Caco-2 (cell line): ENCODE measurements at places on chromosomes 3 and 15. TPM values are rescaled to one million over a fixed set of nuclear protein-coding genes. Genes with fewer than 3 reads are reported as not detected.

GRCh38 chr3:69013253-69014021 is at the start of gene EOGT:
EOGT (minus strand) TSS chr3:69013684; CDS start chr3:69009846, 3,838 bp downstream.
- peak; percentile 89 for DNase-seq

DNA sequence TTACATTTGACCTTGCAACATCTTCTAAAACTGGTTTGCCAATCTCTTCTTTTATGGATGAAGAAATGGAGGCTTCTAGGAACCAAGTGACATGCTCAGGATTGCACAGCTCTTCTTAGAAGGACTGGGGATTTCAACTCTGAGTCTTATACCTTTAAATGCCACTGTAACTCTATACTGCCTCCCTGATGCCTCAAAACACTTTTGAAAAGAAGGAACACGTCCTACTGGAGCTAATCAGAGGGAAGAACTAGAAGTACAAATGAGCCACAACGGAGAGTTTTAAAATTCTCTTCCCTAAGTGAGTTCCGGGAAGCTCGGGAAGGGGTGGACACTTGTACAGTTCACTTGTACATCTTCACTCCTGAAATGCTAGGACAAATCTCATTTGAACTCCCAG is 949 bp upstream of the MITF start:
- no peak for DNase-seq

DNA sequence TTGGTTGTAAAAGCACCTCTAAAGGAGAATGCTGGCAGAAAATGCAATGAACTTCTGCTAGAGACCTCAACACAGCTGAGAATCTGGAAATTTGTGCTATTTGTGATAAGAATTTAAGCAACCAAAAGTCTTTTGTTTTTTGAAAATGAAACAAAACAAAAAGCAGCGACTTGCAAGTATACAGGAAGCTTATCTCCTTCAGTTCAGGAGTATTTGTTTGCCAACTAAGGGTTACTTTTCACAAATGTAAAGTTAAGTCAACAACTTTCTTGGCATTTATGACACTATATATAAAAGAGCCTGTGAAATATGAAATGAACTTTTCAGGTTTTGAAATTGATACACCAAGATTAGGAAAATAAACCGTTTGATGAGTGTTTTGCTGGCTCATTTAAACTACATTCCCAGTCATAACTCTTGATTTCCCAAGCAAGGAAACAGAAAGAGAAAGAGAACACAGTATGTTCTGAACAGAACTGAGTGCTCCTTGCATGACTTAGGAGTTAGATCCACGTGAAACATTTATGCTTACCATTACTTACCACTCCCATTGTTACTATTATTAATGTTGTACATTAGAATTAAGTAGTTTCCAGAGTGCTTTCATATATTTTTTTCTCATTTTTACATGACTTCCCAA is 92.3 kb upstream of the COL8A1 start:
- no peak for DNase-seq

DNA sequence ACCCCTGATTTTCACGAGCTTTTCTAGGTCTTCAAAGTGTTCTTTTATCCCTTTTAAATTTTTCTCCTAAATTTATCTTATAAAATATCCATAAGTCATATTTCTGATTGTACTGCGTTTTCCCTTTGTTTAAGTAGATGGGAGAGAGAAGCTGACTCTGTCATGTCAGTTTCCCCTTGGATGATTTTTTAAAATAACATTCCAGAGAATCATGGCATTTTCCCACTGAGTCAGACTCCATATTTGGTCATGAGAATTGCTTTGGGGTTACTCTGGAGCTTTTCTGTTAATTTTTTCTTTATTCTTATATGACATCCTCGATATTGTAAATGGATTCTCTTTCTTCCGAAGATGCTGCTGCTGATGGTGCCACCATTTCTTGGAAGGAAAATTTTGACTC is 28.6 kb upstream of the UMPS start:
- DNase-seq, result no peak

DNA sequence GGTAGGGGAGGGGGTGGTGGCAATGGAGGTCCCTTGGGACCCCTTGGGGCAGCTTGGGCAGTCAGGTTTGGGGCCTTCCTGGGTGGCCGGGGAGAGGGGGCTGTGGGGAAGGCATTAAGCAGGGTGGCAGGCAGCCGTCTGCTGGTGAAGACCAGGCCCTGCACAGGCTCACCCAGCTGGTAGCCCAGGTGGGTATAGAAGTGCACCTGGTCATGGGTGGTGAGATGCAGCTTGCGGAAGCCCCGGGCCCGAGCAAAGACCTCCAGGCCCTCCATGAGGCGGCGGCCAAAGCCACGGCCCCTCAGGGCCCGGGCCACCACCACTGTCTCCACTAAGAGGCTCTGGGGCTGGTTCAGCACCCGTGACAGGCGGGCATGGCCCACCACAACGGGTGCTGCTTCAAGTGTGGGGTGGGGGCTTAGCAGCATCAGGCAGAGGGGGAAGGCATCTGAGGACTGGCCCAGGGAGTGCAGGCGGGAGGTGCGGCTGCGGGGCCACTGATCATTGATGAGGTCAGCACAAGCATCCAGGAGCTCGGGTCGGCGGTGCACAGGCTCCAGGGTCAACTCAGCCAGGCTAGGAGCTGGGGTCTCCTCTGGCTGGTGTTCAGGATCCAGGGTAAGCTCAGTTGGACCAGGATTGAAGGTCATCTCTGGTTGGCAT is 2.4 kb downstream of the HYAL3 start:
- no peak for DNase-seq

- peak; percentile 41 for DNase-seq
These were observed 31.7 kb downstream of the SPINK8 start for GRCh38 chr3:48301800-48302166.

GRCh38 chr3:32366638-32367397 is 24.8 kb upstream of the CMTM7 start:
- no peak for DNase-seq

DNA sequence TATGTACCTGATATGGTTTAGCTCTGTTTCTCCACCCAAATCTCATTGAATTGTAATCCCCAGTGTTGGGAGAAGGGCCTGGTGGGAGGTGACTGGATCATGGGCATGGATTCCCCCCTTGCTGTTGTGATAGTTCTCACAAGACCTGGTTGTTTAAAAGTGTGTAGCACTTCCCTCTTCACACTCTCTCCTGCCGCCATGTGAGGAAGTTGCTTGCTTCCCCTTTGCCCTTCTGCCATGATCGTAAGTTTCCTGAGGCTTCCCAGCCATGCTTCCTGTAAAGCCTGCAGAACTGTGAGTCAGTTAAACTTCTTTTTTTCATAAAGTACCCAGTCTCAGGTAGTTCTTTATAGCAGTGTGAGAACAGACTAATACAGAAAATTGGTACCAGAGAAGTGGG is 93.1 kb downstream of the C3orf70 start:
- no peak for DNase-seq

GRCh38 chr15:42133886-42134502 is 22.4 kb downstream of the PLA2G4F start:
- peak; percentile 61 for DNase-seq

GRCh38 chr3:45552794-45553371 is 41.7 kb upstream of the LIMD1 start:
- no peak for DNase-seq

- no peak for DNase-seq
These were observed 181.1 kb downstream of the PLCL2 start for GRCh38 chr3:17065881-17066280.

DNA sequence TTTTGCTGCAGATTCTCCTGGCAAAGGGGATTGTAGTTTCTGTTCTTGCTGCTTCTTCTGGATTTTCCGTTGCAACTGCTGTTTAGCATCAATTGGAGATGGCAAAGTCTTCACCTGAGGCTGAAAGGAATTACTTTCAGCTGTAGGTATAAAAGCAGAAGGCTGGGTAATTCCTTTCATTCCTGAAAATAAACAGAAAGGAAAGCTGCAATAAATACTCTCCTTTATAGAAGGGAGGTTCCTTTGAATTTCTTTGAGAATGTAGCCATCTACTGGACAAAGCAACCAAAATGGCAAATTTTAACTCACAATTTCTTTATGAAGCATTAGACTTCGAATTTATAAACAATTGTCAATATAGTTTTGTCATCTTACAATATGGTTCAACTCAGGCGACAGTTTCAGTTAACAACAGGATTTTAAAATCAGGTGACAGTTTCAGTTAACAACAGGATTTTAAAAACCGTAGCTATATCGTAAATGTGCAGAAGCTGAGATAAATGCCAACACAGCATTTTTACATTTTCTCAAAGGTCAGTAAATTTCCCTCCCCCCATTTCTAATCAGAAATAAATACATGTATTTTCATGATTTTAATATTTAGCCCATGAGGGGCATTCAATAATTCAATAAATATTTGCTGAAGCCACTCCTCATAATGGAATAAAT is 104.9 kb upstream of the NEDD4 start:
- DNase-seq, result no peak

DNA sequence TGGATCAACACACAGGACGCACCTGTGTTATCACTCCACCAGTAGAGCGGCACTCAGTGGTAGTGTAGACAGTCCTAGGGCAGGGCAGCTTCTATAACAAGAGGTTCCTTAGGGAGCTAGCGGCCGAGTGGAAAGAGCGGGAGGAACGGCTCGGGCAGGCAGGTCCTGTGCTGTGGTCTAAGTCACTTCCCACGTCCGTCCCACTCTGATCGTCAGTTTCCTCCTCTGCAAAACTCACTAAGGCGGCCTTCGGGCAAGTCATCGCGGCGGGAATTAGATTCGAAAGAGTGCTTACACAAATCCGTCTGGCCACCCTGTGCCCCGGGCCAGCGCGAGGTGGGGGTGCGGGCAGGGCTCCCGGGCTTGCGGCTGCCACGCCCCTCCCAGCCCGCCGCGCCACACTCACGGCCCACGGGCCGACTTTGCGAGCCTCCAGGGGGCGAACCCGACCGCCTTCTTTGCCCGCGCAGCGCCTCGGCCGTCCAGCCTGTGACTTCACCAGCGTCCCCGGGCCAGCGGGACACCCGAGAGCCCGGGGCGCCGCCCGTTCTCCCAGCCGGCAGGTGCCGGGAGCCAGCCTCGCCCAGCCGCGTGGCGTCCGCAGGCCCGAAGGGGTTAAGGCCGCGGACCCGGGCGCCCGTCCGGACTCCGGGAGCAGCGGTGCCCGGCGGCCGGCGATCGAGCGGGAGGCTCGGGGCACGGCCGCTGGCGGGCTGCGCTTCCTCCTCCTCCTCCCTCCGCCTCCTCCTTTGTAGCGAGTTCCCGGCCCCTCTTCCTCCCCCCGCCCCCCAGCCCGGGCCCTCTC is 416 bp upstream of the CORO2B start:
- DNase-seq, result no peak

- DNase-seq, result peak; percentile 38
These were observed 397.5 kb upstream of the ATP10A start for GRCh38 chr15:26260517-26261133.

LEO1 gene
- 30.7 and 32.2 TPM in 2 replicates for total RNA-seq

KY gene
- not detected in 2 replicates for total RNA-seq

CCDC54 gene
- total RNA-seq, result not detected in 2 replicates

CCDC71 gene
- 15.2 and 15.9 TPM in 2 replicates for total RNA-seq

UBL7 gene
- total RNA-seq, result 31.4 and 34.4 TPM in 2 replicates
